Stimulated activated CD8-positive, alpha-beta memory T cell treated with anti-CD3 and anti-CD28 coated beads, Interleukin-15, amount 100 ng/mL, for 1 hour (primary cell): ENCODE measurements at places on chromosomes 7 and 10.

DNA sequence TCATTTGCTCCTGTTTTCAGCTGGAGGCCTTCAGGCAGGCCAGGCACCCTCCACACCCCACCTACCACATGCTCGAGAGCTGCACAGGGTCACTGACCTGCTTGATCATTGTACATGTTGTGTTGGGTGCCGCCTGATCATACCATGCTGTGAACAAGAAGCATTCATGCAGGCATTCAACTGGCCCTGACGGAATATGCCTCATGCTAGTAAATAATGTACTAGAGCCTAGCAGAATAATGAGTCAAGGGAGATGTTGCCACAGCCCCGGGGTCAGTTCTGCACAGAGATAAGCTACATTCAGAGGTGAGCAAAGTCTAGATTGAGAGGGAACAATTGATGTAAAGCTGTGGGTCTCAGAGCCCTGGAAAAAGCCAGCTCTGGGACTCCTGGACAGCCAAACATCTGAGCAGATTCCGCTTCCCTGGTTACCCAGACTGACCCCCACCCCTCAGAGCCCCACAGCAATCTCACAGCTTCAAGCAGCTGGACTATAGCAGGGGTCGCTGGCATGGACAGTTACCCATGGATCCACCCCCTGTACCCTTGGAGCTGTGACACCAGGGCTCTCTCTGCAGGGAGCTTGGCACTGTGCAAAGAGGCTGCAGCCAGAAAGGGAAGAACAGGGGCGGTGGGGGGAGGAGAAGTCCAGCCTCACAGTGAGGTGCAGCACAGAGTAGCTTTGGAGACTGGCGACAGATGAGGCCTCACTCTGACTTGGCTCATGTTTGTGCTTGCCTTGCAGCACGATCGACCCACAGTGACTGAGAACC is 86.6 kb downstream of the FRMPD2 start:
- DNase-seq, result no peak

DNA sequence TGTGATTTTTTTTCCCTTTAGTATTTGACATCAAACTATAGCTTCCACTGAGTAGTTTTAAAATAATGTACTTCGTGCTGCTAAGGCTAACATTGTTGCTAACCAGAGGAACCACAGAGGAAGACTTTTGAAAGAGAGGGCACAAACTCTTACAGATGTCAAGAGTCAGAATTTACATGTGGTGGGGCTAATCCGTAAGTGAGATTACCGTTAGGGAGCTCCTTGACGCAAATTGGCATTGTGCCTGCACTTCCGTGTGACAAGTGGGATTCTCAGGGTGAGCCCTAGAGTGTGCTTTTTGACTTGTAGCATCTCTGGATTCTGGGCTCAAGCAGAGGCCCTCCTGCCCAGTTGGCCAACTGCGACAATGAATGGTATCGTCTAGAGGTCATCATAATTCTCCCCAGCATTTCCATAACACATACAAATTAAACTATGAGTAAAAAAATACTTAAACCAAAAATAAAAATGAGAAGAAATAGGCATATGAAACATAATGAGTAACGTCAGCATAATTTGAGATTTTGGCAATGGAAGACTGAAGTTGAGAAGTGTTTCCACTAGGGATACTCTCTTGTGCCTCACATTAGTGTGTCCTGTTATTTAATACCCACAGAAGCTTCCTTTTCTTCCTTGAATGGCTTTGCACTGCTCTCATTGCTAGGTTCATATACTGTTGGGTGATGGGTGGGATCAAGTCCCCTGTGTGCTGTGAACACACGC is 164.0 kb downstream of the SDK1 start:
- no peak for DNase-seq

- no peak for DNase-seq
Observed at GRCh38 chr10:12638103-12638502, 288.8 kb downstream of the CAMK1D start.

- no peak for DNase-seq
Observed at GRCh38 chr10:116278846-116279245, 5.8 kb upstream of the GFRA1 start.

DNA sequence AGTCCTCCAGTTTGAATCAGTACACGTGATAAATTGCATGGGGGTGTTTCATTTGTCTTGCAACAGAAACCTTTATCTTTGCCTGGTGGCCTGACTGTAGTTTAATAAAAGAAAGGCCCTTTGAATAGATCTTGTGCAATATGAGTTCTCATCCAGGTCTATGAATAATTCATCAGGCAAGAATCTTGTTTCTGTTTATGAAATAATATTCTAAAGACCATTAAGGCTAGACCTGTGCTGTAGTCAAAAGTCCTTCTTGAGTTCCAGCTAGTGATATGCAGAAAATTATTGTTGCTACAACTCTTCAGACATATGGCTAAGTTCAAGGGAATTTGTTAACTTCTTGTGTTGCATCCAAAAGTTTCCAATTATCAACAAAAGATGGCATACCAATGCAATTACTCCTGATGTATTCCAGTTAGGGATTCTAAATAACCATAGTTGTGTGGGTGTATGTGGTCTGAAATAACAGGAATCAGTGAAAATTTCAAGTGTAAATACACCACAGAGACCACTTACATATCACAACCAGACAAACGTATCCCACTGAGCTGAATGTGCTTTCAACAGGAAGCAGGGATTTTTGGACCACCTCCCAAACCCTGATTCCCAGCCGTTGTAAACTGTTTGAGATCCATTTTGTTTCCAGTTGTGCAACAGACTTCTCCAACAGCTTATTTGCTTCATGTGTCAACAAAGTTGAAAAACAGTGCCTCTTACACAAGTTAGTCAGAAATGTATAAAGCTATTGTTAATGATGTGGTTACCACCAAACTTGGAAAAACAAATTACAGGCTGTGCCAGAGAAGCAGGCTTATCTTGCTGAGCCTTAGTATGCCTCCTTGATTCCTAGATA is 54.7 kb upstream of the BICC1 start:
- no peak for DNase-seq

- DNase-seq, result no peak
Observed at GRCh38 chr7:133985300-133985699, 141.8 kb upstream of the LRGUK start.

DNA sequence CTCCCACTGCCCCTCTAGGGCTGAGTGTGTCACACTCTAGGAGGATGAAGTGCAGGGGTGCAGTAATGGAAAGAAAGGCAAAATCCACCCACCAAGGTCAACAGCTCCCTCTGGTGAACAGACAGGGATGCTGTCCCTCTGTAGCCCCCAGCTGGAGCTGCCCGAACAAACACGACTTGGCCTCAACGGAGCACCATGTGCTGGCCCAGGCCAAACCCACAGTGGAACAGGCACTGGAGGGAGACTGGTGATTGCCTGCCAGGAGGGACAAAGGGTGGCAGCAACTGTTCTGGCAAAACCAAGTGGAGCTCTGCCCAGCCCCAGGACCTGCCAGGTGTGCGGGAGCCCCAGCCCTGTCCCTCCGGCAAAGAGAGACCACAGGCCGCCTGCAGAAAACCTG is 20.7 kb downstream of the PDIA4 start:
- no peak for DNase-seq

DNA sequence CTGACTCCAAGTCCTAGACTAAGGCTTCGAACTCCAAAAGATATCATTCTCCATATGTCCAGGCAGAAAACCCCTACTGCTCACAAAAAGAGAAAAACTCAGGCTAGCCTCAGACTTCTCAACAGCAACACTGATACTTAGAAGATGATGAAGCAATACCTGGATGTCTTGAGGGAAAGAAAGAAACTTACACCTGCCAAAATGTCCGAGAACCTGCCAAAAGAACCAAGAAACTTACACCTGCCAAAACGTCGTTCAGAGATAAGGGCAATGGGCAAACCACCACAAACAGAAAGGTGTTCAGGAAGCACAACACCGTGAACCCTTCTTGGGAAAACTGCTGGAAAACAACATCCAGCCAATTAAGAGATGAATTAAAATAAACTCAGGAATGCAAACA is 15.3 kb downstream of the ABLIM1 start:
- no peak for DNase-seq

- DNase-seq, result no peak
Observed at GRCh38 chr7:112986256-112987031, 100.2 kb downstream of the GPR85 start.
